ENCODE measurements at places on chromosomes 6 and 20.

- DNase-seq, result no peak
These were observed 126.4 kb upstream of the DUSP22 start for GRCh38 chr6:165906-166305.

- no peak for DNase-seq
These were observed 461.2 kb downstream of the EPM2A start for GRCh38 chr6:145274083-145274482.

- no peak for DNase-seq
These were observed 100.1 kb downstream of the MAFB start for GRCh38 chr20:40588891-40589290.

DNA sequence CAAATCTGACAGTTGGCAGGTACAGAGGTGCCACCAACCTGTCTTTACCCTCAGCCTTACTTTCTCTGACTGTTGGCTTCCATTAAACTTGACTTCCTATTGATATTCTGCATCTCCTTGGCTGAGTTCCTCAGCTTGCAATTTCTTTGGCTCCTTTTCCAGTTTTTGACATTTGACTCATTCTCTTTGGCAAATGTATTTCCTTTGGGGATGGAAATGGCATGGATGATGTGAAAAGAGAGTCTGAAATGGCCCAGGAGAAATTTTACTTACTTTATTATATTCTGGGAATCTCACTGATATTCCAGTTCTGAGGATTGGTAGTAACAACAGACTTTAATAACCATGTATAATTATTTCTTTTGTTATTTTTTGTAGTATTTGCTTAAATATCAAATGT lies 255.2 kb downstream of the CD109 start:
- no peak for DNase-seq

GRCh38 chr20:39909447-39909846 lies 779.6 kb downstream of the MAFB start:
- no peak for DNase-seq

- DNase-seq, result no peak
These were observed 48.5 kb upstream of the SSTR4 start for GRCh38 chr20:22986601-22987000.

DNA sequence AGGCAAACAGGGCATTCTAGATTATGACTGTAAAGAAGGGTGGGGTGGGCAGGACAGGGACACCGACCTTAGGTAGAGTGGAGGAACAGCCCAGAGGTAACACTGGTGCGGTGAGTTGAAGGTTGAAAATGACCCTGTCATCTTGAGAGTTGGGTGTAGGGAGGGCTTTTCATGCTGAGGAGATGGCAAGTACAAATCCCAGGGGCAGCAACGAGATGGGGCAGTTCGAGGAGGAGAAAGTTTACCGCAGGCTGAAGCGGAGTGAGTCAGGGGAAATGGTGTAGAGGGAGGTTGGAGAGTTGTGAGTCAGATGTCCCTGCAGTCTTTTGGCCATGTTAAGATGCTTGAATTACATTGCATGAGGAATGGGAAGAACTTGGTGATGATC lies 101.1 kb downstream of the HIVEP1 start:
- no peak for DNase-seq

GRCh38 chr20:57785720-57786119 lies 75.9 kb upstream of the PMEPA1 start:
- no peak for DNase-seq

- DNase-seq, result no peak
These were observed 572.8 kb upstream of the BTBD3 start for GRCh38 chr20:11344939-11345338.

DNA sequence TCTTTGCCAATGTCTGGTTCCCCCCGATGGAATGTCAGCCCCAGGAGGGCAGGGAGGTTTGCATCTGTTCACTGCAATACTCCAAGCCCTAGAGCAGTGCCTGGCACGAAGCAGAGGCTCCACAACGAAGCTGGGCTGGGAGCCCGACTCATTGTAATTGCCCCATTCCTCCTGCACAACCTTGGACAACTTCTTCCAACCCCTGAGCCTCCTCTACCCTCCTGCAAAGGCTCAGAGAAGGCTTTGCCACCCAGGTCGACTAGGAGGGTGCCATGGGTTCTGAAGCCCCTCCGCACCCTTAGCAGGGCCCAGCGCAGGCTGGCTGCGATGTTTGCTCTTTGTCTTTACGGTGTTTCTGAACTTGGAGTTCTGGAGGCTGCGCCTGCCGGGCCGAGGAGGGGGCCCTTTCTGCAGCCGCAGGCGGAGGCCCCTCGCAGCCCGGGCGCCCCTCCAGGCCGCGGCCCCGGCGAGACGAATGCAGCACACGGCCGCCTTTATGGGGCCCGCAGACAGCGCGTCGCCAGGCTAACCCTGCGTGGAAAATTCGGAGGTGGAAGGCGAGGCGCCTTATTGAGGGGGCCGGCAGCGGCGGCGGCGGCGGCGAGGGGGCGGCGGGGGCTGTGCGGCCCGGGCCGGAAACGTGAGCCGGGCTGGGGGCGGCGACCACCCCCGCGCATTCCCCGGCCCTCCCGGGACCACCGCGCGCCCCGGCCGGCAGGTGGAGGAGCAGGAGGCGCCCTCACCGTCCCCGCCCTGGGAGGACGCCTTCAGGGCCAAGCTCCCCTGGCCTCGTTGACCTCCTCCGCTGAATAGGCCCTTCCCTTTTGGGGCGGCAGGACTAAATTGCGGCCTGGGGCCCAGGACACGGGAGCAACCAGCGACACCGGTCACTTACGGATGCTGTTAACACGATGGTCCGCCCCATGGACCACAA lies 27.0 kb downstream of the SNAI1 start:
- DNase-seq, result no peak

DNA sequence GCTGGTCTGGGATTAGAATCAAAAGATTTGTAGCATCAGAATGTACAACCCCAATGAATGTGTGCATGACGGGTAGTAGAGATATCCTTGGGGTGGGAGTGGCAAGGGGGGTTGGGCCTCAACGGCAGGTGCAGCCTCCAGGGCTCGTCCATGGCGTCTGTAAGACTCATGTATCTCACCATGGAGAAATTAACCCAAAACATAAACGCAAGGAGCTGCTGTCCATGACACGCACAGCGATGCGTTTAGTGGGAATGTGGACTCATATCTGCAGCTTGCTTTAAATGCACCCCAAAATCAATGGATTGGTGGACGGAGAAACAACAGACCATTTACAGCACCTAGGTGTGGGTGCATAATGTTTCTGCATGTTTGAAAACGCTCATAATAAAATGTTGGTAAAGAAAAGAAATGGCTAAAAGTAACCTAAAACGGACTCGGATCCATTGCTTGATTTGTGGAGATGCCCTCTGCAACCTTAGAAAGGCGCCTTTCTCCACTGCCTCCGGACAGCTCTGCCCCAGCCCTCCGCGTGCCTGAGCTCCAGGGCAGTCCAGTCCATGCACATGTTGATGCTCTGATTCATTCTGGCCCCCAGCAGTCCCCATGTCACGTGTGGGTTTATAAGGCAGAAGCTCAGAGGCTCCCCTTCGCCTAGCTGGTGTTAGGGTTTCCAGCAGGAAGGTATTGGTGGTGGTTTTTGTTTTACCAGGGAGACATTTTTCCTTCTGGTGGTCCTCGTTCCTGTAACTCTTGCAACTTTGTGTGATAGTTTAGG lies 24.5 kb downstream of the PYGB start:
- DNase-seq, result no peak

DNA sequence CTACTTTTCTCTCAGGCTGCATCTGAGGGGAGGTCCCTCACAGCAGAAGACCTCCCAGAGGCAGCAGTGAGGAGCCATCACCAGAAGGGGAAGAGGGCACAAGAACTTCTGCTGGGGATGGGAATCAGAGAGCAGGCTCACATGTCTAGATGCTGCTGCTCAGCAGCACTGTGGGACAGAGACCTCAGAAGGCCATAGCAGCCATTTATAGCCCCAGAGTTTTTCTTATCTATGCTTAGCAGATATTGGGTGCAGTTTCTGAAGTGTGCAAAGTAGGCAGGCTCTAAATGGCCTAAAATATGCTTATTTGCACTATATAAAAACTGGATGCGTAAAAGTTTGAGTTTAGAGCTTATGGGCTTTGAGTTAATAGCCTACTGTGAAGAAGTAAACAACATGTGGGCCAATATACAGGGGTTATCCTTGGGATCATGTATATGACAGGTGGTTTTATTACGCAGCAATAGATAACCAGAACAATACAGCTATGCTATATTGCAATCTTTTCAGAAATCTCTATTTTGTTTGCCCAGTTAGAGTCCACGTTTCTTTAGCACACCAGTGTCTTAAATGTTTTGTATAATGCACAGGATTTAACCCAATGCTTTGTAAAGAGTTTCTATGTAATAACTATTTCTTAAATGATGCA lies 60.2 kb upstream of the TMEM244 start:
- no peak for DNase-seq

DNA sequence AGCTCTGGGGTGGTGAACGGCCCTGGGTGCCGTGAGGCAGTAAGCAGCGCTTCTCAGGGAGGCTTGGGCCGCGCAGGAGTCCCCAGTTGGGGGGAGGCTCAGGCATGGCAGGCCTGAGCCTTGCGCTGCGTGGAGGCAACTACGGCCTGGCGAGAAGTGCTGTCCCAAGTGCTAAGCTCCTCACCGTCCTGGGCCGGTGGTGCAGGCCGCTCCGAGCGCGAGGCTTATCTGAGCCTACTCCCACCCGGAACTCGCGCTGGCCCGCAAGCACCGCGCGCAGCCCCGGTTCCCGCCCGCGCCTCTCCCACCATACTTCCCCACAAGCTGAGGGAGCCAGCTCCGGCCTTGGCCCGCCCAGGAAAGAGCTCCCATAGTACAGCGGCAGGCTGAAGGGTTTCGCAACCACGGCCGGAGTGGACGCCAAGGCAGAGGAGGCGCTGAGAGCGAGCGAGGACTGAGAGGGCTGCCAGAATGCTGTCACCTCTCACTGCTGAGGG lies 1.8 kb upstream of the WRNIP1 start:
- no peak for DNase-seq

Measured in cerebellar cortex (tissue), 1 donor.